ENCODE measurements at places on chromosomes 3 and 15.
A peak's percentile ranks its signal among the peaks of the same experiment; 100 is the strongest.

GRCh38 chr3:134338516-134339261, 35.6 kb downstream of the AMOTL2 start:
- no peak for DNase-seq

- no peak for DNase-seq
These were observed 48.7 kb downstream of the FOXB1 start for GRCh38 chr15:60052796-60053195.

GRCh38 chr3:157122116-157122515, 37.8 kb downstream of the CCNL1 start:
- no peak for DNase-seq

DNA sequence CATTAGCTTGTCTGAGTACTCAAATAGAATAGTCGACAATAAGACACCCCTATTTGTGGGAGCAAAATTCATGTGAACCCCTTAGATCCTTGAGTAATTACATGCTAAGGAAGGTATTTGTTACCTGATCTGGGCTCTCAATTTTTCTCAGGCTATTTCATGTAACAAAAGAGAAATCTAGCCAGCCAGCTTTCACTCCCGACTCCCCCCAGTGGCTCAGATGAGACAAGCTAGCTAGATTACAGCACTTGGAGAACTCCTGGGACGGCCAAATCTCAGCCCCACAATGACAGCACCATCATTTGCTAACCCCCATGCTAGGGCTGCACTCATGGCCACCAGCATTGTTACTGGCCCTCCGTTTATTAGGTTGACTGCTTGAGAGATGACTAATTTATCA, 41.3 kb downstream of the GLDN start:
- DNase-seq, result peak; percentile 67

DNA sequence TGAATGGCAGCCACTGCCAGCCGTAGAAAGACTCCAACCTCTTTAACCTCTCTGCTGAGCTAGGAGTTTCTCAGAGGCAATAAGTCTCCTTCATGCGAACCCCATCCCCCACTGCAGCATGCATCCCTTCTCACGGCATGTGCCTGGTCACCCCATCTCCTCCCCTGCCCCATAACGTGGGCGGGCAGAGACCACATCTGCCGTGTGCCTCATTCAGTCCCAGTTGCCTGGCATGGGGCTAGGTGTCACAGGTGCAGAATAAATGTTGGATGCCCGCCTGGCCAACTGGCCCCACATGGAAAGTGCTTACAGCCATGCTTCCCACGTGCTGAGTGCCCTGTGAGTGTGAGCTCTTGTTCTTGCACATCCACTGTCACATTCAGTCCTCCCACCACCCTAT, 43.5 kb upstream of the NTRK3 start:
- DNase-seq, result no peak

GRCh38 chr3:158314426-158315357, 204.8 kb downstream of the RSRC1 start:
- DNase-seq, result no peak

DNA sequence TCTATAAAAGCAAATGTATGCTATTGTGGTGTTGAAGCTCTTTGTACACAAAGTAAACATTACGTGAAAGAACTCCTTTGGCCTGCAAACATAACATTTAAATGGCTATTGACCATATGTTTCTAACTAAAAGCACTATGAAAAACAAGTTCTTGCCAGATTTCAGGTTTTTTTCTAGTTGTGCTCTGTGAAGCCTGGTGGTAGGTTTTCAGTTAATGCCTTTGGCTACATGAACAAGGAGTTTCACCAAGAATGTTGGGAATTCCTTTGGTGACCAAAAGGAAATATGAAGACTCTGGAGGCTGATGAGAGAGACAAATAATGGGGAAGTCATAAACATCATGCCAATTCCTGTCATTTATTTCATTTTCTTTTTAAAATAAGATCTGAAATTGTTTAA, 66.0 kb downstream of the RBMS3 start:
- DNase-seq, result no peak

Measured in inflammatory macrophage treated with lipopolysaccharide for 4 hours (primary cell).